Adipose tissue (tissue), 3 donors: ENCODE measurements at places on chromosomes 7 and 10. TPM values are rescaled to one million over a fixed set of nuclear protein-coding genes. Genes with fewer than 3 reads are reported as not detected.

Gene HEPACAM2
- polyA plus RNA-seq, result 0.48 TPM

Gene NSUN6
- polyA plus RNA-seq, result 7.0 TPM

Gene MOGAT3
- polyA plus RNA-seq, result not detected

Gene HOXA13
- polyA plus RNA-seq, result 0.37 TPM

Gene ITPRID1
- not detected for polyA plus RNA-seq
